ENCODE measurements at places on chromosomes 3 and 15. TPM values are rescaled to one million over a fixed set of nuclear protein-coding genes. Genes with fewer than 3 reads are reported as not detected.

- DNase-seq = no peak
Observed at GRCh38 chr3:133505813-133506212, 67.7 kb upstream of the CDV3 start.

DNA sequence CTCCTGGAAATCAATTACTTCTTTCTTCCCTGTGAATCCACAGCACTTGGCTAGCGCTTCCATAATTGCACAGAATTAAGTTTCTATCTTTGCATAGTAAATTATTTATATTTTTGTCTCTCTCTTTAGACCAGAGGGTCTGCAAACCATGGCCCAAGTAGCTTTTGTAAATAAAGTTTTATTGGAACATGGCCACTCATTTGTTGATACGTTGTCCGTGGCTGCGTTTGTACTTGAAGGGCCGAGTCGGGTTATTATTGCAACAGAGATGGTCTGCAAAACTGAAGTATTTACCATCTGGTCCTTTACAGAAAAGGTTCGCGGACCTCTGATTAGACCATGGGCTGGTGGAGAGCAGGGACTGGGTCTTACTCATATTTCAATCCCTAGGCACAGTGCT, 102.5 kb downstream of the RPLP1 start:
- DNase-seq = no peak

DNA sequence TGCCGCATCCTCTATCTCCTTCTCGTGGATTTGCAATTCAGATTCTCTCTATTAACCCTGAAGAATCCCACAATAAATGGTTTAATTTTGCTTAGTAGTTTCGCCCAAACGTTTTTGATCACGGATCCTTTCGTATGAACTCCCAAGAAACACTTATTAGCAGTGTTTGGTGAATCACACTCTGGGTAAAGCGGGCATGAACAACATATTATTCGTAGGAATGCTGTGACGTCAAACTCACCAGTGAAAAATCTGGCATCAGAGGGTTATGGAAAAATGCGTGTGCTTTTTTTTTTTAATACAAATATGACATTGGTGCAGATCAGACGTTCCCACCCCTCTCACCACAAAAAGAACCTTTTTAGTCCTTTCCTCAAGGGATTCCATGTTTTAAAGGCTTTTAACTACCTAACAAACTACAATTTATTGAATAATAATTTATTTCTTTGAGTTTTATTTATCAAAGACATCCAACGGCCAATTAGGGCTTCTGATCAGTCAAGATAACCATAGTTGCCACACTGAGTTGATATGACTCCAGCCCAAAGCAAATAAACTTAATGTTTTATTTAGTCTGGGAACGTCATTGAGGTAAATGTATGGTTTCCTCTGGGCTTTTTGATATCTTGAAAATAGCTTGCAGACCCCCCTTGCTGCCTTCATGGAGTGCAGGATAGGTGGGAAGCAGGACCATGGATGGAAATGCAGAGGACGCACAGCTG, 45.5 kb upstream of the CGNL1 start:
- DNase-seq = no peak

GRCh38 chr3:172853005-172853404, 102.5 kb downstream of the ECT2 start:
- DNase-seq = no peak

DNA sequence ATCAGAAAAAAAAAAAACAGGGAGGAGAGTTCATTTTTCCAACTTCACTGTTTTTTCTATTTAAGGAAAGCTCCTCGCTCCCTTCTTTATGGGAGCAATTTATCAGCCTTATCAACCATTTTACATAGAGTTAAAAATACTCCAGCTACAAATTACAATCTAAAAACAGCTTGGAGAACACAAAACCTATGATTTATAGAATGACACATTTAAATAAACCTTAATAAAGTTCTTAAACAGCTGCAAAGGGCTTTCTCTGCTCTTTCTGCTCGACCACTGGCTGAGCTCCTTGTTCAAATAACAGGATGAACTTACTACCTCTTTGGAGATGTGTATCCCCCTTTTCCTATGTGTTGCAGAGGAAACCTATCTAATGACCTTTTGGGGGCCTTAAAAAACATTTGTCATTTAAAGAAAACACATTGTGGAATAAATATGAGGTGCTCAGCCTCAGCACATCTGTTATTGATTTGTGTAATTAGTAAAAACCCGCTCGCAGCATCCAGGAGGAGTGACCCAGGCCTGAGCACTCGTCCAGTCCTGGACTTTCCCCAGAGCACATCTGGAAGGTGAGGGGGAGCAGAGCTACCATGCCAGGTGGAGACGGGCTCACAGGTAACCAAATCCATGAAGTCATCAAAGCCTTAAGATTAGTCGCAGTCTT, 231.2 kb downstream of the ATP8B4 start:
- DNase-seq = no peak

DNA sequence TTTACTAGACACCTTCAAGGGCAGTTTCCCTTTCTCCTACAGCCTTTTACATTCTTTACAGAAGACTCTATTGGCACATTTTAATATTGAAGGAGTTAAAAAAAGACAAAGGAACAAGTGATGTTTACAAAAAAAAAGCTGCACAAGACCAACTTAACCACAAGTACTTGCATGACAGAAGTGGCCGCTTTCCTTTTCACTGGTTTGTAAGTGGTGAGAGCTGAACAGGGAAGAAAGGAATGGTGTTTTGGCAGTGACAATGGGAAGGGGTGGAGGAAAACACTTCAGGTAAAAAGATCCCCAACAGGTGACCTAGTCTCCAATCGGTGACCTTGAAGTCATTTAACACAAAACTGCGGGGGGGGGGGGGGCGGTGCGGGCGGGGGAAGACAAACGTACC, 1.1 kb downstream of the WDR72 start:
- DNase-seq = no peak

GRCh38 chr3:59412516-59412915, 362.7 kb upstream of the CFAP20DC start:
- DNase-seq = no peak

DNA sequence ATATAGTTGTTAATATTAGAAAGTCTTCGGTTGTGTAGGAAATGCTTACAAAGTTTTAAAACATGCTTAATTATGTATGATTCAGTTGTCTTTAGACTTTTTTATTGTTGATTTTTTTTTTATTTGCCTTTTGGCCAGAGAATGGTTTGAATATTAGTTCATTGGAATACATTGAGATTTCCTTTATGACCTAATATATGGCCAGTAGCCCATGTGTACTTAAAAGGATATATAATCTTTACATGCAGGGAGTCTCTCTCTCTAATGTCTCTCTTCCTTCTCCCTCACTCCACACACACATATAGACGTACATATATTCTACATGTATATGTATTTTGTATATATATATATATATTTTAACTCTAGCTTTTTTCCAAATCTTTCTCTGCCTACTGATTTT, 67.3 kb upstream of the SKIL start:
- no peak for DNase-seq

DNA sequence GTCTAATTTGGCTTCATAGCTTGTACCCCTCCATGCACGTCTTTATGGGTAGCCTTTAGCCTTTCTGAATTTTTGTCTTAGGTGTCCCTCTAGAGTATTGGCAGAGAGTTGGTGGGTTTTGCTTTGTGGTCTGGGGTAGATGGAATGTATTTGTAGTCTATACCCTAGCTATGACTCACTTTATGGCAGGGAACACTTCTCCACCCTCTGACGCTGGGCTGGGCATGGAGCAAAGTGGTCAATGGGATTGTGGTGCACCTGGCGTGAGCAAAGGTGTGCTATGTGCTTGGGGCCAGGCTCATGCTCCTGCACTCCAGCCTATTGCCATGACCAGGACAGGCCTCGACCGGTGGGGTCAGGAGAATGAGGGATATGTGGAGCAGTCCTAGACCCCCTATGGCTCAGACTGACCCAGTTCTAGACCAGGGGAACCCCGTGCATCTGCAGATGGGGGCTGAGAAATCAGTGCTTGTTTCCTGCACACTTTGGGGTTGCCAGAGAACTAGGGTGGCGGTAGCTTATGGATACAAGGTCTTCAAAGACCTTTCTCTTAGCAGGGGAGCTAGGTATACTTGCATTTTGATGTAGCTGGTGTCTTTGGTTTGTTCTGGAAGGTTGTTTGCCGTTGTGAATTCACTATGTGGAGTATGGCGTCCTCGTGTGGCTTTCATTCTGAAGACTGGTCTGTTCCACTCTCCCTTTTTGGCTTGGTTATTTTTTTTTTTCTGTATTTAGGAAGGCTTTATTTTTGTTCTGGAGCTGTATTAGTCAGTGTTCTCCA, 49.4 kb upstream of the RPL32 start:
- no peak for DNase-seq

DNA sequence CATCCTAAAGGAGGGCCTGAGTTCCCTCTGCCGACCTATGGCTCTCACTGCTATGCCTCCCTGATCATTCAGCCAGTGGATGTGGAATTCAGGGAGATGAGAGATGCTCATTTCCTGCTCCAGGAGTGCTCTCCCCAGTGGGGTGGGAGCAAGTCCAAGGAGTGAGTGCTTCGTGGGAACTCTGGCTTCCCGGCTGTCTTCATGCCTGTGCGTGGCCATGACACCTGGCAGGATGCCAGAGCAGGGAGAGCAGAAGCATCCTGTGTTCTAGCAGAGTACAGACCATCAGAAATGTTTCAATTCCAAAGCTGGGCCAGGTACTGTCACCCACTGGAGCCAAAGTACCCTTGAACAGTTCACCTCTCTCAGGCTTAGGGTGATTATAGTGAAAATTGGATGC, 45.1 kb downstream of the APH1B start:
- DNase-seq = peak; percentile 53

GRCh38 chr15:67080900-67081431, 15.6 kb downstream of the SMAD3 start:
- DNase-seq = no peak

GRCh38 chr3:122967356-122967755, 60.2 kb downstream of the SEMA5B start:
- DNase-seq = no peak

- no peak for DNase-seq
Observed at GRCh38 chr15:92586966-92587365, 68.6 kb downstream of the FAM174B start.

DNA sequence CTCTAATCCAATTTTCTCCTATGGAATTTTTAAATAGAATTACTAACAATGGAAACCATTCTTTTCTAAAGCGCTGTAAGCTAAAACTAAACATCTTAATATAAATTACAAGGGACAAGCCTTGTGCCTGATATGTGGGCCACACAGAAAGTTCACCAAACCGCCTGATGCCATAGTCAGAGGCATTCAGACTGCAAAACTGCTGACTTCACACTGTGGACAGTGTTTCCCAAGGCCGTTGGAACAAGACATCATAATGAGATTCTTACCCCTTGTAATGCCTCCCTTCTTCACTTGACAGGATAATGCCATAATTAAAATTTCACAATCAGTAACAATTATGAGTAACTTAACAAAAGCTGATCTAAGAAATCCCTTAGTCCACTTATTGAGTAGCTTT, 14.9 kb downstream of the SH3GL3 start:
- no peak for DNase-seq

GRCh38 chr3:123869165-123869564, 15.0 kb downstream of the MYLK start:
- no peak for DNase-seq

The NCEH1 gene
- total RNA-seq = 4.5 TPM

The SLC22A13 gene
- not detected for total RNA-seq

The CPLX3 gene
- total RNA-seq = not detected

The TMEM43 gene
- 14.2 TPM for total RNA-seq

The CHL1 gene
- total RNA-seq = 0.06 TPM

The RARB gene
- 2.8 TPM for total RNA-seq

The TIGIT gene
- 0.34 TPM for total RNA-seq

The MAP3K13 gene
- total RNA-seq = 22.1 TPM

The HESX1 gene
- total RNA-seq = 0.95 TPM

Data from right lobe of liver (tissue), 6 donors.